ENCODE measurements at places on chromosomes 5 and 9. TPM values are rescaled to one million over a fixed set of nuclear protein-coding genes. Genes with fewer than 3 reads are reported as not detected.

GRCh38 chr9:15552636-15553527, at the start of gene CCDC171:
TSS of gene CCDC171 (plus strand) at chr9:15553043. CDS start at chr9:15564089, 11,046 bp downstream.
- peak; percentile 94 for DNase-seq

DNA sequence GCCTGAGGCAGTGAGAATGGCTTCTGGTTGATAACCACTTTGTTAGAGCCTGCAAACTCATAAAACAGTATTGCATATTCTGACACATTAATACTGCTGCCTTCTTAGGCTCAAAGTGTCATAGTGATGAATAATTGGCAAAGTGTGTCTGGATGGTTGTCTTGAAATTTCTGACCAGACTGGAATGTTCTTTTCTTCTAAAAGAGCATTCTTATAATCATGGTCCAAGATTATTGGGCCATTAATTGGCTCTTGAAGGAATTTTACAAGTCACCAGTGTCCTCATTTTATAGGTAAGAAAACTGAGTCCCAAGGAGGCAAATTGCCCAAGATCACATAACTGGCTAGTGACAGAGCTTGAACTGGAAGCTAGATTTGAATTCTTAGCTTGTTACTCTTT, 111.7 kb downstream of the PCSK1 start:
- DNase-seq = no peak

DNA sequence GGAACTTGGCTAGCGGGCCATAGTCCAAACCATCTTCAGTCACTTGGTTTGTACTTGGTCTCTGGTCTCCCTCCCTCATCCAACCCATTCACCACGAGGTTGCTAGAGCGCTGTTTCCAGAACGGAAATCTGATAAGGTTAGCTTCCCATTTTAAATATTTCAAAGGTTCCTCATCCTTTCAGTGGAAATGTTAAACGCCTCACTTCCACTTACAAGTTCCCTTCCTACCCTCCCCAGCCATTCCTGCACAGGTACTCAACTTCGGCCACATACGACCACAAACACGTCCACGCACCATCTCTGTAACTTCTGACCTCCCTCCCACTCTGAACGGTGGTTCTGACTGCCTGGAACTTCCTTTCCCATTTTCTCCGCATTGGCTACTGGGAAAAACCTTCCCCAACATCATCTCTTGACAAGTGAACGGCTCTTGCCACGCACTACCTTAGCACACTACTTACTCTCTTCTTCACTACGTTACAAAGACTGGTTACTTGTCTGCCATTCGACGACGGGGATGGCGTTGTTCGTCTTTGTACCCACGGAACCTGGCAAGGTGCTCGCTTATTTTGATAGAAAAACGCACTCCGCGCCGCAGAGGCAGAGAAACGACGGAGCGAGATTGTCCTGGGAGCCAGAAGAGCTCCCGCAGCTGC, 629 bp downstream of the CCNH start:
- DNase-seq = peak; percentile 26

TSSK1B gene
- total RNA-seq = 0.20 TPM

GRCh38 chr5:167582886-167583285, 708.6 kb upstream of the WWC1 start:
- no peak for DNase-seq

DOLPP1 gene
- 22.3 TPM for total RNA-seq

DNA sequence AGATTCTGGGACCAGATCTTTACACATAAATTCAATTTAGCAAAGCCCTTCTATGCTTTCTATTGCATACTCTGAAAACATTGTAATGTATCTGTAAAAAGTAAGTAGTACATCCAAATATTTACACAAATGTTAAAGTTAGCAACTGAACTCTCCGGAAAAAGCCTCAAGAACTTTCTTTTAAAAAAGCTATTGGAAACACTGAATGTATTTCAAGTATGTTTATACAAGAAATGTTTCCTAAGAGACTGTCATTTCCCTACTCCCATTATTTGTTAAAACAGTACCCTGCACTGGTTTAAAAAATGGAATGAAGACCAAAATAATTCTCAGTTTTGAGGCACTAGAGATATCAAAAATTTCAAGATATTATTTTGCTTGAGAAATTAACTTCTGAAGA, 44.8 kb upstream of the TRIM36 start:
- no peak for DNase-seq

DNA sequence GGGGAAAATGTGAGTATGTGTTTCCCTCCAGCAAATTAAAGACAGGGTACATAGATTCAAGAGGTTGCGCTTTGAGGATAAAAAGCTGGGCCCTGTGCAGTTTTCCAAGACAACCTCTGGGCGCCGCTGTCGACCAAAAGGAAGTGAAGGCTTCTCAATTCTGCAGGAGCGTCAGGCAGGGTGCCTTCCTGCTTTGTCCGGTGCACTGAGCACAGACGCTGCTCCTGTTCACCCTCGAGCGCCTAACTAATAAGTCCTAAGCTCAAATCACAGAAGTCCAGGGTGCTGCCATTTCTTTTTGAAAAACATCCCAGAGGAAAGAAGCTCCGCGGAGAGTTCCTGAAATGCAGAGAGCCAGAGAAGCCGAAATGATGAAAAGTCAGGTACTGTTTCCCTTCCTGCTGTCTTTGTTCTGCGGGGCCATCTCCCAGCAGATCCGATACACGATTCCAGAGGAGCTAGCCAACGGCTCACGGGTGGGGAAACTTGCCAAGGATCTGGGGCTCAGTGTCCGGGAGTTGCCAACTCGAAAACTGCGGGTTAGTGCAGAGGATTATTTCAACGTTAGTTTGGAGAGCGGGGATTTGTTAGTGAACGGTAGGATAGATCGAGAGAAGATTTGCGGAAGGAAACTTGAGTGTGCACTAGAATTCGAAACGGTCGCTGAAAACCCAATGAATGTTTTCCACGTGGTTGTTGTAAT, at the start of gene PCDHGB1:
Gene PCDHGB1 (plus strand): TSS at position 183 of the 703 bp plus-strand sequence. CDS start 162 bp downstream, at position 345.
- no peak for DNase-seq

- no peak for DNase-seq
These were observed 307.3 kb upstream of the NREP start for GRCh38 chr5:112064271-112064701.

- DNase-seq = no peak
These were observed 422.9 kb downstream of the EBF1 start for GRCh38 chr5:158676642-158677469.
